ENCODE measurements at places on chromosomes 4 and X.

DNA sequence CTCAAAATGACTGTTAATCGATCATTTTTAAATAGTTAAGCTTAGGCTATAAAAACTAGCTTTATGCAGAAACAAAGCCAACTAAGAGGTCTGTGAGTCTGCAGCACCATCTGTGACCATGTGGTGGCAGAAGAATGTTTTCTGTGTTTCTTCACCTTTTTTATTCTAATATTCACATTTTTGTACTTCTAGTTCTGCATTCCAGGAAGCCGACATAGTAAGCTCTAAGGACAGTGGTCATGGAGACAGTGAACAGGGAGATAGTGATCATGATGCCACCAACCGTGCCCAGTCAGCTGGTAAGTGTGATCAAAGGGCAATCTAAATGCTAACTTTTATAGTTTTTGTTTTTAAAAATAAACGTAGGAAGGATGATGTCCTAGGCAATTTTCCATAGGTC is 5.6 kb downstream of the PCDH10 start:
- no peak for DNase-seq

DNA sequence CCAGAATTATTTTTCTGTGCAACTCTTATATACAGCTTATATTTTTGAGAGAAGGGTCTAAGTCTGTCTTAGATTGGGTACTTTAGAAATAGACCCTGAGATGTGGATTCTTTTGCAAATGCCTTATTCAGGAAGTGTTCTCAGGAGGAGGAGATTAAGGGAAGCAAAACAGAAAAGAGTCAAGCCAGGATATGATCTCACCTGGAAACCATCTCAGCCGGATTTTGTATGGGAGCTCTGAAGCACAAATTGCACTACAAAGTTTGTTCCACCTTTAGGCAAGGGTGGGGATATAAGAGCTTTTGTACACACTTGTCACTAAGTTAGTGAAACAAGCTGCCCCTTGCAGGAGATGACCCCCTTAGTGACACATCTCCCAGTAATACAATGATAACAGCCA is 121.2 kb upstream of the GRPR start:
- no peak for DNase-seq

DNA sequence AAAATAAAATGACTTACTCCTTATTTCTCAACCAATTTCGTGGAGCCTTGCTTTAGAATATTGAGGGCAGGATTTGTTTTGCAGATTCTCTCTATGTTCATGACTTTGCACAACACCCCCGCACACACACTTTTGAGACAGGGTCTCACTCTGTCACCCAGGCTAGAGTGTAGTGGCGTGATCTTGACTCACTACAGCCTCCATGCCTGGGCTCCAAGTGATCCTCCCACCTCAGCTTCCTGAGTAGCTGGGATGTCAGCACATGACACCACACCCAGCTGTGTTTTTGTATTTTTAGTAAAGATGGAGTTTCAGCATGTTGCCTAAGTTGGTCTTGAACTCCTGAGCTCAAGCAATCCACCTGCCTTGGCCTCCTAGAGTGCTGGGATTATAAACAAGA is 12.0 kb downstream of the CT47C1 start:
- no peak for DNase-seq

GRCh38 chr4:77183777-77184420 is 26.9 kb downstream of the CCNG2 start:
- no peak for DNase-seq

GRCh38 chr4:101806914-101807313 is 16.4 kb downstream of the BANK1 start:
- no peak for DNase-seq
